Central memory CD8-positive, alpha-beta T cell (primary cell): ENCODE measurements at places on chromosomes 5 and 9.

- DNase-seq: no peak
Measured at GRCh38 chr9:109497226-109498153, 617 bp downstream of the PTPN3 start.

DNA sequence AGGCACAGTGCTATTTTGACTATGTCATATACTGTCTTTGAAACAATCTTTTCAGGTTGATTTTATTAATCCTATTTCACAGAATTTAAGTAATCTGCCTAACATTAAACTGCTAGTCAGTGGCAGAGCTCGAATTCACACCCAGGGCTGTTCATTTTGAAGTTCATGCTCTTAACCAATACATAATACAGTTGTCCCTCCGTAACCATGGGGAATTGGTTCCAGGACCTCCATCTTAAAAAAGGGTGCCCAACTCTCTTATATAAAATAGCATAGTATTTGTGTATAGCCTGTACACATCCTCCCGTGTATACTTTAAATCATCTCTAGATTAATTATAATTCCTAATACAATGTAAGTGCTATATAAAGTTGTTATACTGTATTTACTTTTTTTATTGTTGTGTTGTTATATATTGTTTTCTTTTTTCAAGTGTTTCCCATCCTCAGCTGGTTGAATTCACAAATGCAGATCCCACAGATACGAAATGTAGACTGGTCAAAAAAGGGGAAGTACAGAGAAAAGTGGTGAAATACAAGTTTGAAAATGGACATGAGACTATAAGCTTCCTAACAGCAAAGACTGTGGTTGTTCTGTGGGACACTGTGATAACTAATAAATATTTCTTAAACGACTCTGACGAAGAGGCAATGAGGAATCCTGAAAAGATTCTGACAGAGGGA, 18.3 kb downstream of the RFX3 start:
- no peak for DNase-seq

- DNase-seq: no peak
Measured at GRCh38 chr9:20570756-20571155, 51.5 kb downstream of the MLLT3 start.

DNA sequence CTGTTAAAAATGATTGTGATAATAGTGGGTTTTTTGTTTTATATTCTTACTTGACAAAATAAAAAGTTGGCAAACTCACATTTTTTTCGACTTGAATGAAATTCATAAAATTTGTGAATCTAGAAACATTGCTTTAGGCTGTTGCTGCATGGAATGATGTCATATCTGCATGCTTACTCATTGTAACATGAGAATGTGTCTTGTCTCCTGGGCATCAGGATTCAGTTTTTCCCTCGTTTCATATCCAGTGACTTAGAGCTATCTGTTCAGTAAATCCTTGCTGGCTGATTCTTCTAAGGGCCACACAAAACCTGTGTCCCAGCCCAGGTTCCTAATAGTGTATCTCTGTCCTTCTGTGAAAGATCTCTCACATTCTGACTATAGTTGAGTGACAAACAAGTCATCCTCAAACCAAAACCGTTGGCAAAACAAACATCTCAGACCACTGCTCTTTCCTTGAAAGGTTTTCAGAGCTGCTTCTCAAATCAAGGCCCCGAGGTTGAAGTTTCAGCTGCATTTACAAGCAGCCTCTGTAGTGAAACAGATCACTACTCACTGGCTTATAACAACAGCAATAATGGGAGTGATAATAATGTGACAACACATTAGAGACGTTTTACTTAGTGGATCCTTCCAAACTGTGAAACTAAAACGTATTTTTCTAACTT, 95.0 kb downstream of the NPR3 start:
- DNase-seq: no peak

DNA sequence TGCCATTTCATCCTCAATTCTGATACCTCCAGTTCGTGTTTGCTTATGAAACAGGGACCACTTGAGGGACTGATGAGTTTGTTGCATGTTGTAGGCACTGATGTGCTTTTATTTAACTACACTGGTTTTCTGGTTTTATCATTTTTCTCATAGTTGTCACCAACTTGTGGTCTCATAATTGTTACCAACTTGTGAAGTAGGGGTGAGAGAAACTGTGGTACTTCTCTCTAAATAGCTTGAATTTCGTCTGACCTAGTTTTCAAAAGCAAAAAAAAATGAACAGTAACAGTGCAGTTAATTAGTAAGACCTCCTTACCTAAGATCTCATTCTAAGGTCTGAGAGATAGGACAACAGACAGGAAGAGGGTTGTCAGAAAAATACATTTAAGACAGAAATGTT, 78.0 kb downstream of the ANXA2R start:
- no peak for DNase-seq

GRCh38 chr5:36105819-36106218, 39.1 kb upstream of the UGT3A2 start:
- no peak for DNase-seq

DNA sequence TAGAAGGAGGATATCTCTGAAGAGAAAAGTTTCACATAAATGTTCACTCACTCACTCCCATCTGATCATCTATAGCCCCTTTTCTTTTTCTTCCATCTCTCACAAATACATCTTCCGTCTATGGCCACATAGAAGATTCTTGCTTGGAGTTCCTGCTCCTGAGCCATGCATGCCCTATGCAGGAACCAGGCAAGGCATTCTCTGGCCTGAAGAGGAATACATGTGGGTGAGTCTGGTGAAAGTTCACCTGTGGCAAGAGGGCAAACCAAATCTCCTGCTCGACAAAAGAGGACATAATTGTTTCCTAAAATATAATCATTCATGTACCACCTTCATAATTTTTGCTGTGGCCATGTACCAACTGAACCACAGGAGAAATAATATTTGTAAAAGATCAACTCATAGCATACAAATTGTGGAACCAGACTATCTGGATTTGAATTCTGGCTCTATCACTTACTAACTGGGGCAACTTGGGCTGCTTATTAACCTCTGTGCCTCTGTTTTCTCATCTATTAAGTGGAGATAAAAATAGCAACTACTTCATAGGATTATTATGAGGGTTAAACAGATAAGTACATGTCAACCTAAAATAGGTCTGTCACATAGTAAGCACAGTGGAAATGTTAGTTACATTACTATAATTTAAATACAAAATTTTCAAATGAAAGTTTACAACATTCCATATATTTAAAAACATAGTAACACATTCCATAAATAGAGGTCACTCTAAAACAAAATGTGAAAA, 121.2 kb upstream of the NFIB start:
- DNase-seq: no peak

- DNase-seq: no peak
Measured at GRCh38 chr5:157568720-157569119, 6.9 kb downstream of the ADAM19 start.

DNA sequence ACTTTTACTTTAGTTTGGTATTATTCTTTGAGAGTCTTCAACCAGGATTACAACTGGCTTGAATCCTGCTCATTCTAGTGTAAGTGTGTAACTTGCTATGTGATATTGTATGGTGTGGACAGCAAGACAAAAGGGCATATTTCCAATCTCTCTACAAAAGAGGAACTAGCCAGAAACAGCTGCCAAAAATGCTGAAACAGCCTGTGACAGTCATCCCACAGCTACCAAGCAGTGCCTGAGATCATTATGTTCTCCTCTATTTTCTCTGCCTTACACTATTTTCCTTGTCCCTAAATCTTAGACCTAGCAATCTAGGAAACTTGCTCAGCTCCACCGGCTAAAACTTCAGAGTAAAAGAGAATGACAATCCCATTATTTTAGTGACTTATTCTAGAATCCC, 42.8 kb downstream of the WDR41 start:
- no peak for DNase-seq

GRCh38 chr5:6858419-6858818, 145.2 kb downstream of the TENT4A start:
- DNase-seq: no peak

GRCh38 chr5:5145651-5146529, 5.8 kb downstream of the ADAMTS16 start:
- no peak for DNase-seq

- DNase-seq: no peak
Measured at GRCh38 chr9:133945977-133946753, 46.0 kb downstream of the VAV2 start.

- DNase-seq: no peak
Measured at GRCh38 chr9:99818500-99818899, 3.2 kb upstream of the NR4A3 start.

DNA sequence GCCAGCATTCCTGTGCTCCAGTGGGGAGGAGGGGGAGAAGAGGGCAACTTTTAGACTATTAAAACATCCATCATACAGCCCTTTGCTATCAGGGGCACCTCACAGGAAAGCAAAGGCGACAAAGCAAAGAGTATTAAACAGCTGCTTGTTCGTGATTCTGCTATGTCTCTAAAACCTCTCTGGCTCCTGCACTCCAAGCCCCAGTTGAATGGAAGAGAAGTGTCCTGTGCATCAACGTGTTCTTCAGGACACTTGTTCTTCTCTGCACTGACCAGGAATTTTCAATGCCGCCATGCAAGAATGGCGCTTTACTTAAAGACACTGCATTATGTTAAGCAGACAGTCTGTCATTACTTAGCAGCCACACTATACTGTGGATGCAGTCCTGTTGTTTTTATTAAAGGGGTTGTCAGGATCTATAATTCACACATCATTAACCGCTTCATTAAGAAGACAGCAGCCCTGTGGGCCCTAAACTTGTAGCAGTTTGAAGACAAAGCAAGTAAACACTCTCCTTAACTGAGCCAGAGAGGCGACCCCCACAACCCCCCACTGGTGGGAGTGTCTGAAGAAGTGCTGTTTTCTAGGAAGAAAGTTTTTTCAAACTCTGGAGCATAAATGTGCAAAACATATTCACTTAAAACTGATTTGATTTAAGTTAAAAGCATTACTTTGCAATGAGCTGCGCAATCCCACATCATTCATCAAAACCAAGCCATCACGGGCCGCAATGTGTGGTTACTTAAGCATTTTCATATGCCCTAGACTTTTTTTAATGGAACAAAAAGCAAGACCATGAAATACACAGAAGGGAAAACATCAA, 164.5 kb downstream of the ZNF608 start:
- no peak for DNase-seq

DNA sequence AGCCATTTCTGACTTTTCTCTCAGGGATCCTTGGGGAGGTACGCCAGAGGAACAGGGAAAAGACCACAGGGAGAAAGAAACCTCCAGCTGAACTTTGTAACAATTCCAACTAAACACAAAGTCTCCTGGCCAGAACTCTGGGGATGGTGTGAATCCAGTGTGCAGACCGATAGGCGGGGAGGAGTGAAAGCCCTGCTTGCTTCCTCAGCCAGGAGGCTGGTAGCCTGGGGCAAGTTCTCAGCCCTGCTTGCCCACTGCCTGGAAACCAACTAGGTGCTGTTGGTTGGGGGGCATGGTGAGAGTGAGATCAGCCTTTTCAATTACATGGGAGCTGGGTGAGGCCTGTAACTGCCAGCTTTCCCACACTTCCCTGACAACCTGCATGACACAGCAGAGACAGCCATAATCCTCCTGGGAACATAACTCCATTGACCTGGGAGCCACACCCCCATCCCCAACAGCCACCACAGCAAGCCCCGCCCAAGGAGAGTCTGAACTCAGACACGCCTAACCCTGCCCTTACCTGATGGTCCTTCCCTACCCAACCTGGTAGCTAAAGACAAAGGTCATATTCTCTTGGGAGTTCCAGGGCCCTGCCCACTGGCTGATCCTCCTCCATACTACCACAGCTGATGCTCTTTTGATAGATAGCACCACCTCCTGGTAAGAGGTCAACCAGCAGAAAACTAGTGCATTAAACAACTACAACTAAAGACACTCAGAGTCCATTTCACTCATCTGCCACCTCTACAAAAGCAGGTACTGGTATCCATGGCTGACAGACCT, 100.1 kb upstream of the TNFAIP8 start:
- DNase-seq: no peak

- no peak for DNase-seq
Measured at GRCh38 chr5:154393850-154394249, 51.9 kb upstream of the SAP30L start.

GRCh38 chr9:114166614-114167572, 11.6 kb downstream of the COL27A1 start:
- DNase-seq: no peak

DNA sequence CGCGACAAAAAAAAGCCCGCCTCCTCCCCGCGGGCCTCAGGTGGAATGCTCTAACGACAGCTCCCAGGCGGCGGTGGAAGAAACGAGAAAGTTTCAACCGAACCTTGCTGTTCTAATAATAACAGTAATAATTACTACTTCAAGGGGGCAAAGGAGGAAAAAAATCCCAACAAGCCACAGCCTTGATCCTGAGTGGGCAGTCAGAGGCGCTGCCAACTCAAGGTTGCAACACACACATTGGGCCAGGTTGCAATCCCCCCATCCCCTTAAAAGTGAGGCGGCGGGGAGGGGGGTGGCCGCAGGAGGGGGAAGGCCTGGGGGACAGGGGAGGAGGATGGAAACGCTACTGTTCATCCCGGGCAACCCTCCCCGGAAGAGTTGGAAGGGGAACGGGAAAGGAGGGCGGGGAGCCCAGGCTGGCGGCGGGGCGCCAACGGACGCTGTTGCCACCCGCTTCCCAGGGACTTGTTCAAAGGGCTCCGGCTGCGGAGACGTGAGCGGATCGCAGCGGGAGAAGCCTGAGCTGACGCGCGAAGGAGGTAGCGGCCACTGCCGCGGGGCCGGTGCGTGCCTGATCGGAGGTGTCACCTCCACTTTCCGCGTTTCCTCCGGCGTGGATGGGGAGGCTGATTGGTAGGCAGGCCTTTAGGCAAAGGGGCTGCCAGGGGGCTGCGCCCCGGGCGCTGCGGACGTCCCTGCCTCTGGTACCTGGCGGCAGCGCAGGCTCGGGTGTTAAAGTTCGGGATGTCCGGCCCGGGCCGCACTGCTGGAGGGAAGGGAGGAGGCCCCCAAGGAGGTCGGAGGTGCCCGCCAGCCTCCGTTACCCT, 647 bp downstream of the SMARCA2 start:
- DNase-seq: no peak
